ENCODE measurements at places on chromosomes 13 and 19.

GRCh38 chr13:93298713-93299112, 72.1 kb downstream of the GPC6 start:
- DNase-seq = no peak

- no peak for DNase-seq
Measured at GRCh38 chr19:8638078-8638619, 7.7 kb downstream of the NFILZ start.

GRCh38 chr13:39370554-39370953, 232.4 kb downstream of the LHFPL6 start:
- DNase-seq = no peak

- peak; percentile 71 for DNase-seq
Measured at GRCh38 chr19:19643158-19644053, at the start of gene GMIP. Gene GMIP (minus strand): TSS chr19:19643657. CDS start chr19:19643529, 128 bp downstream.

- no peak for DNase-seq
Measured at GRCh38 chr13:44093607-44094564, 214.2 kb downstream of the LACC1 start.

DNA sequence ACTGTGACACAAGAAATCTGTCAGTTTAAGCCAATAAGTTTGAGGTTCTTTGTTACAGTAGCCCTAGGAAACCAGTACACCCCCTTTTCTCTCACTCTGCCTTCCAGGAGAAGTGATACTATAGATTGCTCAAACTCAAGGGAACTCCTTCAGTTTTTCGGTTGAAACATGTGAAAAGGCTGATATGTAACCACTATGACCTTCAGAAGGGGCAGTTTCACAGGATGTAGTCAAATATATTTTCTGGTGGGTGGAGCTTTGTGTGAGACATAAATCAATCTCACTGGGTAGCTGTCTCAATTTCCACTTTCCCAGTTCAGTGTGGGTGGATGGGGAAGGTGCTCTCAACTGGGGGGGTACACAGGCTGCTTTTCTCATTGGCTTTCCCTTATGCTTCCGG, 41.7 kb downstream of the HTR2A start:
- no peak for DNase-seq

DNA sequence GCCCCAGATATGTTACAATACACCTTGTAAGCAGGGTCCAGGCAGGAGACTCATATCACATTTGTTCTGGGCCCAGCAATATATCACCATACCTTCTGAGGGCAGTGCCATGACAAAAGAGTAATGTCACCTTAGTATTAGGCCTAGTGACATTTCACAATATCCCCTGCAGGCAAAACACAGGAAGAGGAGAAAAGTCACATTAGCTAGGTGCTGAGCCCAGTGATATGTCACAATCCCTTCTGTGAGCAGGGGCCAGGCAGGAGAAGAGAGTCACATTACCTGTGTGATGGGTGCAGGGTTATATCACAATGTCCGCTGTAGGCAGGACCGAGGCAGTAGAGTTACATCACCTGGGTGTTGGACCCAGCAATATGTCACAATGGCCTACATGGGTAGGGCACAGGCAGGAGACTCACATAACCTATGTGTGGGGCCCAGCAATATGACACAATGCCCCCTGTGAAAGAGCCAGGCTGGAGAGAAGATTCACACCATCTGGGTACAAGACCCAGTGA, 12.4 kb upstream of the ZNF91 start:
- no peak for DNase-seq
